ENCODE measurements at places on chromosomes 16 and 17. TPM values are rescaled to one million over a fixed set of nuclear protein-coding genes. Genes with fewer than 3 reads are reported as not detected.

Gene TLCD2
- total RNA-seq: 13.6 TPM

Gene C17orf67
- total RNA-seq: 6.2 TPM

Gene DBF4B
- total RNA-seq: 10.3 TPM

Gene MFAP4
- 115 TPM for total RNA-seq

Gene SLC35G6
- not detected for total RNA-seq

Gene DYNLL2
- total RNA-seq: 28.3 TPM

Gene CHST5
- total RNA-seq: 0.27 TPM

Gene C16orf46
- total RNA-seq: 2.3 TPM

Gene SCN4A
- 3.5 TPM for total RNA-seq

Gene SMARCE1
- 115 TPM for total RNA-seq

Gene TBC1D3K
- total RNA-seq: not detected

Gene FASN
- total RNA-seq: 280 TPM

Gene ELMO3
- total RNA-seq: 2.0 TPM

Gene KIF2B
- total RNA-seq: not detected

Gene B9D1
- total RNA-seq: 19.8 TPM

Gene KRT39
- total RNA-seq: not detected

Gene UTS2R
- total RNA-seq: not detected

Gene C1QTNF8
- not detected for total RNA-seq

Gene PDIA2
- 0.85 TPM for total RNA-seq

Gene EMP2
- total RNA-seq: 138 TPM

Gene TNFRSF17
- not detected for total RNA-seq

Gene KRTAP2-3
- total RNA-seq: not detected

Gene CCL5
- 5.3 TPM for total RNA-seq

All from sciatic nerve (tissue), 2 donors.